ENCODE measurements at places on chromosomes 6 and 20.

GRCh38 chr6:18845896-18846295 lies 458.7 kb downstream of the RNF144B start:
- no peak for DNase-seq

- DNase-seq = no peak
These were observed 8.5 kb downstream of the MRPS18A start for GRCh38 chr6:43679057-43679456.

DNA sequence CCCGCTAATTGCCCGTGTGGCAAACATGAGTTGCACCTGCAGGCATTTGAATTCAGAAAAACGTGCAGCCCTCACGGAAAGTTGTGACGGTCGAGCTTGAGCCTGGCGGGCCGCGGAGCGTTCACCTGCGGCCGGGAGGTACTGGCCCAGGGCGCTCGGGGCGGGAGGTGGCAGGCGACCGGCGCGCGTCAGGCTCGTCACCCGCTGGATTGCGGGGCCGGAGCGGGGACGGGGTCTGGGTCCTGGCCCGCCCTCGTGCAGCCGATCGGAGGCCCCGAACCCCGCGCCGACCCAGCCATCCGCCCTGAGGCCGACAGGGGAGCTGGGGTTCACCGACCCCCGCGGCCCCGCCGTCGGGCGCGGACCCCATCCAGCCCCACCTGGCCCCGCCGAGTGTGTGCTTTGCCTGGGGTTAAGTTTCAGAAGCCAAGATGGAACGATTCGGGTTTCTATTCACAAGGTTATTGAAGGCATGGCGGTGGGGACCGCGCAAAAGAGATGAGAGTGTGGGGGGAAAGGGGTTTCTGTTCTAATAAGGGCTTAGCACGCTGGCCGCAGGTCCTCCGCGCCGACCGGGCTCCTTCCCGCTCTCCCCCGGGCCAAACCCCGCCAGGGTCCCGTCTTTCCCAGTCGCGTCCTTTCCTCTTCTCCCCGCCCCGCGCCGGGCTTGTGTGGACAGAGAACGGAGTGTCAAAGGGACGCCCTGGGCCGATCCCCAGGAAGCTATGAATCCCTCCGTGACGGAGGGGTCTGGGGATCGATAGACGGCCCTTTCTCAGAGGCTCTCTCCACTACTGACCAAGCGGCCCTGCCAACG lies 1.6 kb upstream of the HEY2 start:
- peak; percentile 85 for DNase-seq

GRCh38 chr20:46520976-46521579 lies 7.7 kb upstream of the ZNF334 start:
- DNase-seq = peak; percentile 46

DNA sequence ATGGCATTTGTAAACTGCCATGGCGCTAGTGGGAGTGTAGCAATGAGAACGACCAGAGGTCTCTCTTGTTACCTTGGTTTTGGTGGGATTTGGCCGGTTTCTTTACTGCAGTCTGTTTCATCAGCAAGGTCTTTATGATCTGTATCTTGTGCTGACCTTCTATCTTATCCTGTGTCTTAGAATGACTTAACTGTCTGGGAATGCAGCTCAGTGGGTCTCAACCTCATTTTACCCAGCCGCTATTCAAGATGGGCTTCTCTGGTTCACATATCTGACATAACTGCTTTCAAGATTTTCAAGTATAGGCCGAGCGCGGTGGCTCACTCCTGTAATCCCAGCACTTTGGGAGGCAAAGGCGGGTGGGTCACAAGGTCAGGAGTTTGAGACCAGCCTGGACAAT lies 1.9 kb upstream of the SFT2D1 start:
- no peak for DNase-seq

DNA sequence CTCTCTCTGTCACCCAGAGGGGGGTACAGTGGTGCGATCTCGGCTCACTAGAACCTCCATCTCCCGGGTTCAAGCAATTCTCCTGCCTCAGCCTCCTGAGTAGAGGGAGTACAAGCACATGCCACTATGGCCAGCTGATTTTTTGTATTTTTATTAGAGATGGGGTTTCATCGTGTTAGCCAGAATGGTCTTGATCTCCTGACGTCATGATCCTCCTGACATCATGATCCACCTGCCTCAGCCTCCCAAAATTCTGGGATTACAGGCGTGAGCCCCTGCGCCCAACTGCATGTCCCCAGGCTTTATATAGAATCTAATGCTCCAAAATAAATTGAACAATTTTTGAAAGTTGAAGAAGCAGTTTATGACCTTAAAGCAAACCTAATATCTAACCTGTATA lies 7.0 kb upstream of the CRISP2 start:
- no peak for DNase-seq
